Lower lobe of right lung (tissue), 2 donors: ENCODE measurements at places on chromosomes 13 and 19.

DNA sequence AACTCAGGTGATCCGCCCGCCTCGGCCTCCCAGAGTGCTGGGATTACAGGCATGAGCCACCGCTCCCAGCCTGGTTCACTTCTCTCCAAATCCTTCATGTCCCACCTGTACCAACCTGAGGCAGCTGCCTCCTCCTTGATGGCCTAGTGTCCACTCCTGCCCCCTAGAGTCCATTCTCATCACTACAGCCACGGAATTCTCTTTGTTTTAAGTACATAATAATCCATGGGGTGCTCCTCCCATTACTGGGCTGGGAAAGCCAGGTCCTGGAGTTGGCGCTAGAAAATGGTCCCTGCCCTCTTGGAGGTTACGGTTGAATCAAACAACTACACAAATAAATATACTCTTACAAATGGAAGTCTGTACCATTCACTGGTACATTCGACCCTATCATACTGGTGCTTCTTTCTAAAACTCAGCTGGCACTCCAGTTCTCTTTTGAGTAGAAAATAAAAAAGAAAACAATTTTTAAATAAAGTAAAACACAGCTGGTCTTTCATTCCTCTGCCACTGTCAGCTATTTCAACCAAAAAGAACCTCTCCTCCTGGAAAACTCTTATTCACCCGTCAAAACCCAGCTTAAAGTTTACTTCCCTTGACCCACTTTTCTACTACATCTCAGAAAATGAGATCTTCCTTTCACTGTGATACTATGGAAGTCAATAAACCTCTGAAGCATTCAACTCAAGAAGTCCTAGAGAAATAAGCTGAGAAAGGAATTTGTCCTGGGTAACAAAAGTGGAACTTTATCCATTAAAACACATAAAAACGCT lies 22.4 kb upstream of the ARHGEF18 start:
- no peak for DNase-seq

GRCh38 chr13:108812165-108812564 lies 182.8 kb downstream of the MYO16 start:
- no peak for DNase-seq

DNA sequence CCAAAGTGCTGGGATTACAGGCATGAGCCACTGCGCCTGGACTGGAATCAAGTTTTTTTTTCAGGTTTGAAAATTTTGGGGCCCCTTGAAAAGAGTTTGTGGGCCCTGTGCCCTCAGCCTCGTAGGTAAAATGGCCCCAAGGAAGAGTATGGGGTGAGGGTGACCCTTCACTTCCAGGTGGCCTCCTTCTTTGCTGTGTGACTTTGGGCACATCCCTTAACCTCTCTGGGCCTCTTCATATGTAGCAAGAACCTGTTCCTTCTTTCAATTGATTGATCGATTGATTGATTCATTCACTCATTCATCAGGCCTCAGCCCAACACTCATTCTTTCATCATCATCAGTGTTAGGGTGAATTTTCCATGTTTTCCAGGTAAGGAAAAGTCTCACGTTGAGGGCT lies 3.4 kb upstream of the TMEM221 start:
- no peak for DNase-seq

GRCh38 chr13:98783856-98784478 lies 31.5 kb upstream of the SLC15A1 start:
- no peak for DNase-seq

- no peak for DNase-seq
Measured at GRCh38 chr19:10878253-10878652, 6.9 kb downstream of the CARM1 start.
